ENCODE measurements at places on chromosomes 5 and 9.

GRCh38 chr5:141084487-141084989 lies 9.9 kb upstream of the PCDHB2 start:
- peaks cover 5% of the 10 kb centered on the region for H3K27me3 ChIP-seq
- peak overlapping the region; percentile 88 for H3K27ac ChIP-seq
- ATAC-seq: peak; percentile 78
- peaks cover 5% of the 10 kb centered on the region for H3K4me1 ChIP-seq
- H3K36me3 ChIP-seq: no peaks in the 10 kb centered on the region

DNA sequence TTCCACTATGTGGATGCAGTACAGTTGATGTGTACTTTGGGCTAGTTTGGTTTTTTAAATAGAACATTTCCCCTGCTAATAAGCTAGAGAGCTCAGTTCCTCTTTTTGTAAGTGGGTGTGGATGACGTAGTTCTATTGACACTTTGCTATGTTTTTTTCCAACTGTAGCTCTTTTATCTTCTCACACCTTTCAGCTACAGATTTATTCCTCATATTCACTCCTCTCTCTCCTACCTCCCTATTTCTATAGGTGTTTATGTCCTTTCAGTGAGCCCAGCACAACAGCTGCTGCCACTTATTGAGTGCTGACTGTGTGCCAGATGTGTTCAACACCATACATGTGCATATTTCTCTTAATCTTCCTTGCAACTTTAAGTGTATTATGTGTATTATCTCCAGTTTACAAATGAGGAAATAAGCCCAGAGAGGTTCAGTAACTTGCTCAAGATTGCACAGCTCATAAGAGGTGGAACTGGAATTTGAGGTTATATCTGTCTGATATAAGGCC lies 215.7 kb downstream of the SEMA6A start:
- no peaks in the 10 kb centered on the region for H3K27me3 ChIP-seq
- no peak for ATAC-seq
- H3K36me3 ChIP-seq: peaks cover 8% of the 10 kb centered on the region
- H3K4me1 ChIP-seq: no peaks in the 10 kb centered on the region
- H3K27ac ChIP-seq: no peak overlapping the region

DNA sequence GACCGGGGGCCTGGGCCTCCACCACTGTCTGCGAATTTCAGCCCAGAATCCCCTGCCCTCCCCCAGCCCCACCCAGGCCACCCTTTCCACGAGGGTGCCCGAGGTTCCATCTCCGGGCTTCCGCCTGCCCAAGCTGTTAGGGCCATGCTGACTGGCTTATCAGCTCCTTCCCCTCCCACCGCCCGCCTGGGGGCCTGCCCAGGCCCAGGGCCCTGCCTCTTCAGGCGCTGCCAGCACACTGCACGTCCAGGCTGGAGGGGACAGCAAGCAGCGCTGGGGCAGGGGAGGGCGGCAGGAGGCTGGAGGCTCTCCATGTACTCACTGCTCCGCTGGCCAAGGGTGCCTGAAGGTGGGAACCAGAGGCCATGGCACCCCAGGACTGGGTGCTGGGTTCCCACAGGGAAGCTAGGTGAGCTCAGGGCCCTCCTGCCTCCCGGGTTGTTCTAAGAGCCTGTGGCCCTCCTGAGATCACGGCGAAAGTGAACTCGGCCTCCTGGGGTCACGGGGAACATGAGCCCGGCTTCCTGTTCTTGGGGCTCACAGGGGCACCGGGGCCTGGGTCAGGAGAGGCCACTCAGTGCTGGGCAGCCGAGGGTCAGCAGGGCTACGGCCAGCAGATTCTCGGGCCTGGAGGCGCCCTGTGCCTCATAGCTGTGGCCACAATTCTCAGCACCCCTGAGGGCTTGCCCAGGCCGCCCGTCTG lies 57.7 kb upstream of the EGFL7 start:
- H3K27ac ChIP-seq: no peak overlapping the region
- H3K27me3 ChIP-seq: peaks cover 20% of the 10 kb centered on the region
- H3K36me3 ChIP-seq: no peaks in the 10 kb centered on the region
- H3K4me1 ChIP-seq: no peaks in the 10 kb centered on the region
- ATAC-seq: no peak

GRCh38 chr5:143938230-143938629 lies 126.3 kb downstream of the HMHB1 start:
- H3K4me1 ChIP-seq: no peaks in the 10 kb centered on the region
- ATAC-seq: no peak
- H3K27me3 ChIP-seq: no peaks in the 10 kb centered on the region
- no peaks in the 10 kb centered on the region for H3K36me3 ChIP-seq
- no peak overlapping the region for H3K4me3 ChIP-seq

DNA sequence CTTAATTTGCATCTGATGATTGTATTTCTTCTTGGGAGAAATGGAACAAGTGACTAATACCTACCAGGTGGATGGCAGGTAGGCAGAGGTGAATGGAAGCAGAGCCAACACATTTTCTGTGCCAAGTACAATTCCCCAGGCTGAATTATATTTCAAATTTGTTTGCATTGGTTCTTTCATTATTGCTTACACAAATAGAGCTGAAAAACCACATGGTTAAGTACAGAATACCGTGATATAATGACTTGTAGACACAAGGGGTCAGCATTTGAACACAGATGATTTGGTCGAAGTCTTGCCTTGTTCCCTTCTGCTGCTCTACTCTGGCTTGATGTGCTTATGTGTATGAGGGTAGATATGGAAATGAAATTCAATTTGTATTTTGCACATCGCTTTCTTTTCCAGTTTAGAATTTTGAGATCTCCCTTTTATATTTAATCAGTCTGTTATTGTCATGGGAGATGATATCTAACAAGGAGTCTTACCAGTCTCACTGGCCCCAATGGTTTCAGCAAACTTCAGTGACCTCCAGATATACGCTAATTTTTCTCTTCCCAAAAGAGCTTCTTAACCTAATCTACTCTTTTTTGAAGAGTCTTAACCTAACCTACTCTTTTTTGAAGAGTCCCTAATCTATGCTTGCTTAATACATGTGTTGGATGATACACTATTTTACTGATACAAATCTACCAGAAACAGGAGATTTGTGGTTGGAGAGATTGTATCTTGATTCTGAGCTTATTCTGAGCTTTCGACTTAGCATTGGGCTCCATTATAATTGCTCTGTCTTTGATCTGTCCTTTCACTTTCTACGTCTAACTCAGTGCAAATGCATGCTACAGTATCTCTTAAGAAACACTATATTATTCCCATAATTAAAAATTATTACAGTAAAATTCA lies 88.1 kb downstream of the PCSK1 start:
- H3K4me1 ChIP-seq: peaks cover 15% of the 10 kb centered on the region
- H3K4me3 ChIP-seq: peak overlapping the region; percentile 36
- H3K27me3 ChIP-seq: peaks cover 20% of the 10 kb centered on the region
- H3K27ac ChIP-seq: no peak overlapping the region
